ENCODE measurements at places on chromosomes 6 and 20.
A peak's percentile ranks its signal among the peaks of the same experiment; 100 is the strongest.

- no peak for DNase-seq
Observed at GRCh38 chr20:45361793-45362192, 1.2 kb upstream of the SYS1 start.

GRCh38 chr6:157538698-157539097 lies 157.7 kb downstream of the ZDHHC14 start:
- DNase-seq = peak; percentile 26

- no peak for DNase-seq
Observed at GRCh38 chr6:150987855-150988464, 122.5 kb downstream of the MTHFD1L start.

DNA sequence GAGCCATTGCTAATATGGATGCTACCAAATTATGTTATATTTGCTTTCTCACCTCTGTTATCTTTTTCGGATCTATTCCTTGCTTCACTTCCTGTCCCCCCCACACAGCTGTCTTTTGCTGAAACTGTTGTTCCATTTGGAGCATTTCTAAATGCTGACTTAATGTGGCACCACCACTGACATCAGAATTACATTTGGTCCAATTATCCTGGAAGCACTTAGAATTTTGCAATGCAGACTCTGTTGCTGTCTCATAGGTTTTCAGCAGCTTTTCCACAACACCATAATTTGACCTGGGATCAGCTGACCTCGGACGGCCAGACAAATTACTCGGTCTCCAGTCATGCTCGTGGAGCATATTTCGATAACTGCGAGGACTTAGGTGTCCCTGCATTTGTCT lies 12.8 kb downstream of the KIAA0408 start:
- DNase-seq = no peak

DNA sequence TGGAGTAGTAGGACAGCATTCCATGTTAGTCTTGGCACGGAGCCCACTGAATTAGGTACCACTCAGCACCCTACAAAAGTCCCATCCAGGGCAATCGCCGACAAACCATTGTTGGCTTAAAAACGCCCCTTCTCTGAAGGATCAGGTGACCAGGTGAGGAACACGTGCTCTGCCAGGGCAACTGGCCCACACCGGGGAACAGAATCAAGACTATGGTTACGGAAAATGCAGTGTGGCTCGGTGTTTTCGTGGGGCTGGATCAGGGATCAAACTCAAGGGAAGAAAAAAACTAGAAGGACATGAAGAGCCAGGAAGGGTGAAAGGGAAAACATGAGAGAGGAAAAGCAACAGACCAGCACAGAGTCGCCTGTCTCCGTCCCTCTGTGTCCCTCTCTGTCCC lies 177.8 kb upstream of the ARID1B start:
- DNase-seq = no peak

GRCh38 chr6:37004044-37004980 lies 1.1 kb upstream of the FGD2 start:
- DNase-seq = no peak

GRCh38 chr20:23087587-23088251 lies 1.6 kb upstream of the CD93 start:
- no peak for DNase-seq

GRCh38 chr20:24718696-24719095 lies 230.4 kb upstream of the CST7 start:
- DNase-seq = peak; percentile 9

DNA sequence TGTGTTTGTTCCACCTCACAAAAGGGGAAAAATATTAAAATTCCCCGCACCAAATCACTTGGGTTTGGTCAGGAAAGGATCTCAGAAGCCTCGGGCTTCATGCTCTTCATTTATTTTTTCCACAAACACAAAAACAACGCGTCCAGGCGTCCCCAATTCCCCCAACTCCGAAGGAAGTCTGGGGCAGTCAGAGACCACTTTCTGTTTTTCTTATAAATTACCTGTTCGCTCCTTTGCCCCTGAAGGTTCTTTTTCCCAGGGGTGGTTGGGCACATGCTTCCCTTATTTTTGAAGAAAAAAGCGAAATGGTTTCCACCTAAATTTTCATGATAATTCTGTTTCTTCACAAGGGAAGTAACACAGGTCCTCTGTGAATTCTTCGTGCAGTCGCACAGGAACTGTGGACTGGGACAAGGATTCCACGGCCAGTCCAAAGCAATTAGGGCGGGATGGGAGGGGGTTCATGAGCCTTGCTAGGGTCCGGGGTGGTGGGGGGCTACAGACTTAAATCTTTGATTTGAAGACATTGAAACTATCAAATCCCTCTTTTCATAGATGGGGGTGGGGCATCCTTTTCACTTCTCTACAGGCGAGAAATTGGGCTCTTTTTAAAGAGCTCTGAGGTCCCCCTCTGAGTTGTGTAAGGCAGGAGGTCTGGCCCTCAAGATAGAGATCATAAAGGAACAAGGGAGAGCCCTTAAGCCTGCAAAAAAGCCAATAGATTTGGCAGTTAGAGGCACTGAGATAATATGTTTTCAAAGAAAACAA lies 30.5 kb upstream of the HFE start:
- DNase-seq = peak; percentile 47

DNA sequence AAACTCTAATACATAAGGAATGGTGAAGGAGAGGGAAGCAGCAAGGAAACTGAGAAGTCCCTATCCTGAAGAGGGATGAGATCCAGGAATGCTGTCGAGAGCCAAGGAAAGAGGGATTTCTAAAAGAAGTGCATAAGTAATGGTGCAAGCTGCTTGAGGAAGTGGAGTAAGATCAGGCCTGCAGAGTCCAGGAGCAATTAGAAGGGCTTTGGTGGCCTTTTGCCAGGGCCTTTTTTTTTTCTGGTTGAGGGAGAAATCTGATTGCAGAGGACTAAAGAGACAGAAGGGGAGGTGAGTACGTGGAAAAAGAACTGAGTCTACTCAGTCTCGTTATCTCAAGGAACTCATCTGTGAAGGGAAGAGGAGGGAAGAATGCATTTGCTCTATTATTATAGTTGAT lies 396.2 kb downstream of the UTRN start:
- DNase-seq = no peak

DNA sequence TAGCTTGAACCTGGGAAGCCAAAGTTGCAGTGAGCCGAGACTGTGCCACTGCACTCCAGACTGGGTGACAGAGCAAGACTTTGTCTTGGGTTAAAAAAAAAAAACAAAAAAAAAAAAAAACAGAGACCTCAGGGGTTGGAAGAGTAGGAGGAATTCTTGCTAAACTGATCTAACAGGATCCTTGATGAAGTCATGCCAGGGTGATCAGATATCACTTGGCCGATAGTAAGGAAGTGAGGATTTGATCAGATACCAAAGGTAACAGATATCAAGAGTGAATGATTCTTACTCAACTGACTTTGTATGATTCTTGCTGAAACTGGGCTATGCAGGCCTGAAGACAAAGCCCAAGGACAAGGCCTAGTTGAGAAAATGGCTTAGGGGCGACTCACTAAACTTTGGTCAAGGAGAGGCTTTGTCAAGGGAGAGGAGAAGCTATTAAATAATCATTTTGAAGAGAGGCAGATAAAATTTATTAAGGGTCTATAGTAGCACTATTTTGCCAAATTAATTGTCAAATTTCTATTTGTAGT lies 624.7 kb downstream of the UTRN start:
- no peak for DNase-seq

- DNase-seq = no peak
Observed at GRCh38 chr20:40782043-40782368, 93.0 kb upstream of the MAFB start.

DNA sequence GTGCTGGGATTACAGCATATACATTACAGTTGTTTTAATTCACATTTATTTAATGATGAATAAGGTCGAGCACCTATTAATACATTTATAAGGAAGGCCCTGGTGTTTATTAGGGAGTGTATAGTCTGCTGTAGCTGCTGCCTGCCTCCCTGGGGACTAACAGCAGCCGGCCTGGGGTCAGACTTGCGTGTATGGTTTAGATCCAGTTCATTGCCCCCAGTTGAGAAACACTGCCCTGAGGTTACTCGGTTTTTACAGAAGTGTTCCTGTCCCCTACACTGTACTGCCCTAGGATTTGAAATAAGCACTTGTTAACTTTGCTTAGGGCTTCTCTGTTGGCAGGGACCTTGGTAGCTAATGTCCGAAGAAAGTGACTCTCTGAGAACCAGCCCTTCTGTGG lies 4.0 kb downstream of the TTPAL start:
- no peak for DNase-seq

DNA sequence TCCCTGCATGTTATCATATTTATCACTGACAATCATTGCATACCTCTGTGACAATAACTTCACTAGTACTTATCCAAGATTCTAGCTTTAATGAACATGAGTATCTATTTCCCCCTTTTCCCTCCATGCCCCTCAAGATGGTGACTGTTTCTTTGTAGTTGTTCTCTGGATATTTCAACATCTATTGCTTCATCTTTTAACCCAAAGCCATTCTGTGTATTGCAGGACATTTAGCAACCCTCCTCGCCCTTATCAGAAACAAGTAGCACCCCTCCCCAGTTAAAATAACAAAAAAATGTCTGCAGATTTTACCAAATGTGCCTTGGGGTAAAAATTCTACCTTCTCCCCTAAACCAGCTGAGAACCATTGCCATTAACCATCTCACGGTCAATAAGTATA lies 979.8 kb upstream of the MANEA start:
- no peak for DNase-seq

DNA sequence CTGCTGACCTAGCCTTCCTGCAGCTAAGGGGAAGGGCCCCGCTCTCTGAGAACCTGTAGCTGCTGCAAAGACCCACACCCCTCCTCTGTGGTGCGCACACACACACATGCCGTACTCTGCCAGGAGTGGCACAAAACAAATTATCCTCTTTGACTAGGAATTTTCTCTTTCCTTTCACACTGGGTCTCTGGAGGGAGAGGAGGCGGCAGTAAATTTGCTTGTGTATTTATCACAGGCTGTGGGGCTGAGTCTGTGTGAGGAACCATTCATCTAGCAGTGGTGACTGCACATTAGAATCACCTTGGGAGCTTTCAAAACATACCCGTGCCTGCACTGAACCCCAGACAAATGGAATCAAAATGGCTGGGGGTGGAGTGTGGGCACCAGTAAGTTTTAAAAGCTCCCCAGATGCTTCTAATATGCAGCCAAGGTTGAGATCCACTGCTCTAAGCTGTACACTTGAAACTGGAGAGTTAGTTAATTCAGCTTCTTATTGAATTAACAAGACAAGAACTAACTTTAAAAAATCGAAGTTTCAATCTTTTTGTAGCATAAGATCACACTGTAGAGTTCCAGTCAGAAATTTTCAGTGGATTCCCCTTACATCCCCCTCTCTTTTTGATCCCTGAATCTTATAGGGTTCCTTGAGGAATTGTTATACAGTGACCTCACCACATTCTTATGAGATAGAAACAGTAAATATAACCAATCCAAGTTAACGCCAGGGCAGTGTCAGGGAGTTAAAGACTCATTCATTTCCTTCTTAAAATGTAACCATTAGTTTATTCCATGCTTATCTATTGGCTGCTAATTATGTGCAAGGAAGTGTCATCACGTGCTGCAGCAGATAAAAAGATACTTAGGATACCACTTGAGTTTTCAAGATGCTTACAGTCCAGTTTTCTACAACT lies 29.8 kb upstream of the GMDS start:
- DNase-seq = no peak

DNA sequence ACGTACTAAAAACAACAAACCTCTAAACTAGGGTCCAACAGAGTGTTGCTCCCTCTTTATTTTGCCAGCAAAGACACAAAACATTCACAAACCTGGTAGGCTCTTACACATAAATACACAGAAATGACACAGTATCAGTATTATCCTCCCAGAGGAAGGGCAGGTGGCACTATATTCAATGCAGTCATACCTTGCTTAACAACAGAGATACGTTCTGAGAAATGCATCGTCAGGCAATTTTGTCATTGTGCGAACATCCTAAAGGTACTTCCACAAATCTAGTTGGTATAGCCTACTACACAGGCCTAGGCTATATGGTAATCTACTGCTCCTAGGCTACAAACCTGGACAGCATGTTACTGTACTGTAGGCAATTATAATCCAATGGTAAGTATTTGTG lies 9.6 kb downstream of the ZBTB2 start:
- DNase-seq = no peak

GRCh38 chr6:125818225-125818657 lies 27.5 kb downstream of the NCOA7 start:
- no peak for DNase-seq

GRCh38 chr6:144534180-144534579 lies 249.0 kb downstream of the UTRN start:
- no peak for DNase-seq

DNA sequence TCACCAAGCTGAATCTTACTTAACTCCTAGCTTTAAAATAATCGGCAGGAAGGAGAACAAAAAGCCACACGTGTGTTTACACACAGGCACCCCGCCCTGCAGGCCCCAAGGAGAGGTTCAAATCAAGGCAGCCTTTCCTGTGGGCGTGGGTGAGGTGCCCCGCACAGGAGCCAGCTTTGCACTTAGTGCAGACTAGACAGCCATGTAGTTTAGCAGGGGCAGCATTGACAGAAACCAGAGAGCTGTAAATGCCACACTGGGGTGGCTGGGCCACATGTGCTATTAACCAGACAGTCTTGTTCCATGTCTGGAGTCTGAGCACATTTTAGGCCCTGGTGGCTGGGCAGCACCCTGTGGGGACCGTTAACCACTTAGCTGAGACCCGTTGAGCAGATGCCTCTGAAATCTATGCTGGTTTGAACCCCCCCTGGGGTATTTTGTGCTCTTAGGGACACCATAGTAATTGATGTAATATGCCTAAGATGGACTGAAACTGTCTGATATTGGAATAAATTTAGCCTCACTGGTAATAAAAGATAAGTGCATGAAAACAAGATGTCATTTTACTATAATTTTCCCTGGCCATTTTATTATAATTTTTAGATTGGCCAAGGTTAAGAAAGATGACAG lies 106.4 kb upstream of the KCNG1 start:
- peak; percentile 68 for DNase-seq

DNA sequence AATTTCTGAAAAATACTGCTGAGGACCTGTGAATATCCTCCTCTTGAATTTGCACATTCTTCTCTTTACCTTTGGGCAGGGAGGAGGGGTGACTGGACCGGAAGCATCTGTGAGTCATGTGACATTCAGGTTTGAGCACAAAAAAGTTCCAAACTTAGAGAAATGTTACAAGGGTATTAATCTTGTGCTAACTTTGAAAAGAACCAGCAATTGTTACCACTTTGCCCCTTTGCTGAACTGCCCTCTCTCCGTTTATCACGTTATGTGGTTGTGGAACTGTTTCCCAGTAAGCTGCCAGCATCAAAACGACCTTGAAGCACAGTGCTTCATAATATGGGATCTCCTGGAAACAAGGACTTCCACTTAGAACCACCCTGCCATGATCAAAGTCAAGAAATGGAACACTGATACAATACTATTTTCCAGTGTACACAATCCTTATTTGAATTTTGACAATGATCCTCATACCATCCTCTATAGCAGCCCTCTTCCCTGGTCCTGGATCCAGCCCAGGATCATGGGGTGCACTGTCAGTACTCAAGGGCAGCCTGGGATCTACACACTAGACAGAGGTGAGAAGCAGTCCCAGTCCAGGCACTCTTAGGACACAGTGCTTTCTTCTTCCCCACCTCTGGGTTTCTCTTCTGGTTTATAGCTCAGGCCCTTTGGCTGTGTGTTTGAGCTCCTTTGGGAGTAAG lies 2.3 kb upstream of the TUBB1 start:
- peak; percentile 39 for DNase-seq

GRCh38 chr6:41132254-41132653 lies 21.9 kb downstream of the TREML1 start:
- DNase-seq = no peak

GRCh38 chr6:38713812-38714211 lies 1.3 kb upstream of the DNAH8 start:
- DNase-seq = peak; percentile 96

Data from activated CD8-positive, alpha-beta memory T cell treated with anti-CD3 and anti-CD28 coated beads, Interleukin-2, amount 10 ng/mL, durations not matched to agents 7 days and 5 days (primary cell).